NCI-H2081 treated with DMSO at 0.1 percent for 48 hours (cell line): ENCODE measurements at places on chromosomes 3 and 15.

- no peak for DNase-seq
Measured at GRCh38 chr3:111831840-111832239, 27.2 kb upstream of the PHLDB2 start.

GRCh38 chr15:39657668-39658067 is 76.8 kb downstream of the THBS1 start:
- DNase-seq, result no peak

DNA sequence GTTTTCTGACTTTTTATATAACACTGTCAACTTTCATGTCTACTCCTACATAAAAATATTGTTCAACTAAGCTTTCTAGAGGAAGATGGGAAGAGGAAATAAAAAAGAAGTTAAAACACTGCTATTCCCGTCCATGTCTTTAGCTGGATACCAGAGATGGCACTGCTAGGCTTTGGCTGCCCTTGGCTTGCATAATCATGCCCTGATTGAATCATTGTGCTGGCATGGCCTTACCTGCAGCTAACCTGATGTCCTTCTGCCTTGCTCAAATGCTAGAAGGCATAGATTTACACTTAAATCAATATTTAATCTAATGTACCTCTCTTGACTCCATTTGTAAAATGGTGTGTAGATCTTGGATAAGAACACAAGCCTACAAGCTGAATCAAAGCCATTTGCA is 539.7 kb upstream of the IL12A start:
- no peak for DNase-seq

- no peak for DNase-seq
Measured at GRCh38 chr15:62103431-62103830, 36.7 kb downstream of the C2CD4A start.

GRCh38 chr15:86079508-86080266 is at the start of gene AGBL1:
AGBL1 (plus strand) TSS chr15:86079871.
- no peak for DNase-seq

- no peak for DNase-seq
Measured at GRCh38 chr3:120481081-120481480, 30.3 kb upstream of the FSTL1 start.

DNA sequence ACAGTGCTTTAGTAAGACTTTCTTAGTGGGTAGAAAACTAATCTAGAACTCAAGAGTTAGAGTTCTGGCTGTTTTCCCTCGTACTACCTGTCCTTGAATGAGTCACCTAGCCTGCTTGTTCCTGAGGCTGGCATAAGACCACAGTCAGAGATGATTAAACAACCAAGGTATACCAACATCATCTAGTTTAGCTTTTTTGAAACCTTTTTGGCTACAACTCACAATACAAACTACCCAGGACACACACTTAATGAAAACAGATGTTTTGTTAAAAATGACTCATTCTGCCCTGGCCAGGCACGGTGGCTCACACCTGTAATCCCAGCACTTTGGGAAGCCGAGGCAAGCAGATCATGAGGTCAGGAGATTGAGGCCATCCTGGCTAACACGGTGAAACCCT is 4.6 kb downstream of the MCCC1 start:
- DNase-seq, result no peak

GRCh38 chr3:116445311-116445841 is at the start of gene LSAMP:
LSAMP (minus strand) TSS chr3:116445487.
- DNase-seq, result peak; percentile 65

- no peak for DNase-seq
Measured at GRCh38 chr3:78830470-78830869, 937.3 kb downstream of the ROBO1 start.

DNA sequence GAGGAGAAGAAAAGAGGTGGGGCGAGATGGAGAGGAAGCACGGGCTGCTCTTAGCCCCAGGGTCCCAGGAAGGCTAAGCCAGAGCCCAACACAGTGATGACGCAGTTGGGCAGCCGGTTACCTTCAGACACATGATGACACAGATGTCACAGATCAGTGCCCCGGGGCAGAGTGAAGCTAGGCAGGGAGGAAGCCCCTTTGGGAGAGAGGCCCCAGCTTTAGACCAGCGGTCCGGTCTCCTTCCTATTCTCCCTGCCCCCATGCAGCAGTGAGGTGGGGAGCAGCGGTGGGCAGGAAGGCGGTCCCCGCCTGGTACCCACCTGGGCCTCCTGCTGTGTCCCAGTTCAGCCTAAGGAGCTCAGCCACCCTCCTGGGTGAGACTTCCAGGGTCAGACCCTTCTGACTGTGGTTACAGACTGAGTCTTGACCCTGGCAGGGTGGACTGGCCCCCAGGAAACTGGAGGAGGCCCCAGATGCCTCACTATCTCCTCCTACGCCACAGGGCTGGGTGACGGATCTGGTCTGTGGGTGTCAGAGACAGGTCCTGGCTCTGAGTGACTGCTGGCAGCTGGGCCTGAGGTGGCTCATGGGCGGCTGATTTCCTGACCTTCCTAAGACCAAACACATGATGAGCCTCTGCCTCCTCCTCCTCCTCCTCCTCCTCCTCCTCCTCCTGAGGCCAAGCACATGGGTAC is 38.8 kb upstream of the LINGO1 start:
- DNase-seq, result no peak

GRCh38 chr15:95131131-95131556 is 899.8 kb downstream of the MCTP2 start:
- DNase-seq, result no peak

GRCh38 chr3:37224879-37225278 is 50.5 kb upstream of the LRRFIP2 start:
- no peak for DNase-seq

DNA sequence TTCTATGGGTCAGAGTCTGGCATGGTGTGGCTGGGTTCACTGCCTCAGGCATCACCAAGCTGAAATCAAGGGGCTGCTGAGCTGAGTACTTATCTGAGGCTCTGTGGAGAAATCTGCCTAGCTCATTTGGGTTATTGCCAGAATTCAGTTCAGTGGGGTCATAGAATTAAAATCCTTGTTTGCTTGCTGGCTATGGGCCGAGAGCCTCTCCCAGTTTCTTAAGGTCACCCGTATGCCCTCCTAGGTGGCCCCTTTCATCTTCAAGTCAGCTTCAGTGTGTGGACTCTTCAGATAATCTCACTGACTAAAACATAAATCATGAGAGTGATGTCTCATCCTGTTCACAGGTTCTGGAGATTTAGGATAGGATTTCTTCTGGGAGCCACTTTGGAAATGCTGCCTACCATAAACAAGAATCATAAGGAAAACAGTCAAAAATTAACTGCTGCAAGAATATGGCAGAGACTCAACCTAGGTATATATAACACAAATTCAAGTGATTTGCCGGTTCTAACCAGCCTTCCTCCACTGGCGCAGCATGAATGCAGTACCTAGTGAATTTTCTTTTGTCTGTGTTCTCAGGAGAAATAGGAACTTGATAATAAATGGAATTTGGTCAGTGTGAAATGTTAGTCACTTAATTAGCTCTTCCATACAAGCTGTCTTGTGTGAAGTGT is 5.3 kb downstream of the CP start:
- no peak for DNase-seq

DNA sequence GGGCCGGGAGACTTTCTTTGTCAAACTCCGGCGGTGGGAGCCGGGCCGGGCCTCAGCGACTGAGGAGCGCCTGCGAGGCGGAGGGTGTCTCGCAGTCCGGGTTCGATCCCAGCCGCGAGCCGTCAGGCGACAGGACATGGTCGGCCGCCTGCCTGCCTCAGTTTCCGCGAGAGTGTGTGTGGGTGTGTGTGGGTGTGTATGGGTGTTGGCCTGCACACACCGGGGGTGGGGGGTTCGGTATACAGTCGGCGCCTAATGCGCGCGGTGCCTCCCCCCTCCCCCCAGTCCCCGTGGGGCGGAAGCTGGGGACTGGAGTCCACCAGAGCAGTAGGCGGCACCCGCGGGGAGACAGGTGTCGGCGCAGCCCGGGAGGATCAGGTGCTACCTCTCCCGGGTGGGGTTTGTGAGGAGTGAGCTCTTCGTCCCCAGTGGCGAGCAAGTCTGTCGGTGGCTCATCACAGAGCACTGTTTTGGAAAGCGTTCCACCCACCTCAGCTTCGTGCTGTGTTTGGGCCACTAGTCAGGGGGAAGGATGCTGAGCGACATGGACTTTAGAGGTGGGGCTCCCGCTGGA is 246.3 kb downstream of the GOLGA6L6 start:
- DNase-seq, result no peak
